ENCODE measurements at places on chromosomes 11 and 22.

DNA sequence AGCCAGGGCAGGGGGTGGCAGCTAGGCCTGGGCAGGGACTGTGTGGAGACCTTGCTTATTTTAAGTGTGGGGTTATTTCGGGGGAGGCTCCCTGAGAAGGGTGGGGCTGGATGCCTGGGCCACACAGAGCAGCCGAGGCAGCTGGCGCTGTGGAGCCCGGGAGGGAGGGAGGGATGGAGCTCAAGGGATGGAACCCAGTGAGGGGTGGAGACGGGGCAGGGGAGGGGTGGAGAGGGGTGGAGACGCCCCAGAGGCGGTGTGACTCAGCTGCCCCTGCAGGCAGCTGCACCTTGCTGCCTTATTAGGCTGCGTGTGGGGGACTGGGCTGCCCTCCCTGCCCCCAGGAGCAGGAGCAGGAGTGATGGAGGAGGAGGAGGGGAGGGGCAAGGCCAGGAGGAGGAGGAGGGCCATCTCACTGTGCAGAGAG is 9.8 kb upstream of the TSSC4 start:
- no peak for DNase-seq

DNA sequence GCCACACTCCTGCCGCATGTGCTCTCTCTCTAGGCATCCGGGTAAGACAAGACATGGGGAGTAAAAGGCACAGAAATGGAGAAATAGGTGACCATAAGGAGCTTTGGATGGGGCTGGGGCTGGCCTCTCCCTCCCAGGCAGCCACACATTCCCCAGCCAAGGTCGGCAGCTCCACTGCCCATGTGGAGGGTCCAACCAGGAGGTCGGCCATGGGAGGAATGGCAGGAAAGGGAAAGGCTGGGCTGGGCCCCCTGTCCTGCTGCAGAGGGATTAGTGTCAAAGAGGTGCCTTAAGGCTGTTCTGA is 460 bp upstream of the MUC5AC start:
- DNase-seq, result no peak

DNA sequence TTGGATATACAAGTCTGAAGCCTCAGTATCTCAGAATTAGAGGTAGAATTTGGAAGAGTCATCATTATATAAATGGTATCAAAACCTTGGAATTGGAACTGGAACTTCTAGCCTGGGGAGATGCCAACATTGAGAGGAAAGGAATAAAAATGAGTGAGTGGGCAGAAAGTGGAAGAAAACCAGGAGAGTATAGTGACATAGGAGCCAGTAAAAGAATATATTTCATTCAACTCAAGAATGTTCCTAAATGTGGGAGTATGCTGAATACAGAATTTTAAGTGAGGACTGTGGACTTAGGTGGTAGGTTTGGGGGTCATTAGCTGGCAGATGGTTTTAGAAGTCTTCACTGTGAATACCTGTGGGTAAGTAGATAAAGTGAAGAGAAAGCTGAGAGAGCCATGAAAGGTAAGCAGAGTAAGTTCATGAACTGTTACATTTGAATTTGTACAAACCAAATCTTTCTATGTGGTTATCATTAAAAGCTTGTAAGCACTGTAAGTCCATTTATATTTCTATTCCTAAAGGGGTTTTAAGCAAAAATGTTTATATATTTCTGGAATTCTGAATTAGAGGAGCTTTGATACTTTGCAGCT is 60.2 kb downstream of the PDHX start:
- DNase-seq, result no peak

GRCh38 chr11:68854273-68854958 is 12.7 kb upstream of the CPT1A start:
- DNase-seq, result no peak
